ENCODE measurements at places on chromosomes 3 and 15. TPM values are rescaled to one million over a fixed set of nuclear protein-coding genes. Genes with fewer than 3 reads are reported as not detected.

The ZCWPW2 gene
- under 0.01 TPM for total RNA-seq

The OR4M2 gene
- total RNA-seq, result not detected

The RBSN gene
- 26.7 TPM for total RNA-seq

The PFN2 gene
- total RNA-seq, result 76.8 TPM

The ABCC5 gene
- total RNA-seq, result 14.6 TPM

The ANKRD63 gene
- not detected for total RNA-seq

The BFSP2 gene
- total RNA-seq, result not detected

The VPS33B gene
- 13.7 TPM for total RNA-seq

The CFAP161 gene
- total RNA-seq, result 1.8 TPM

Data from vein endothelial cell (primary cell).